ENCODE measurements at places on chromosomes 5 and 9.
A peak's percentile ranks its signal among the peaks of the same experiment; 100 is the strongest.

DNA sequence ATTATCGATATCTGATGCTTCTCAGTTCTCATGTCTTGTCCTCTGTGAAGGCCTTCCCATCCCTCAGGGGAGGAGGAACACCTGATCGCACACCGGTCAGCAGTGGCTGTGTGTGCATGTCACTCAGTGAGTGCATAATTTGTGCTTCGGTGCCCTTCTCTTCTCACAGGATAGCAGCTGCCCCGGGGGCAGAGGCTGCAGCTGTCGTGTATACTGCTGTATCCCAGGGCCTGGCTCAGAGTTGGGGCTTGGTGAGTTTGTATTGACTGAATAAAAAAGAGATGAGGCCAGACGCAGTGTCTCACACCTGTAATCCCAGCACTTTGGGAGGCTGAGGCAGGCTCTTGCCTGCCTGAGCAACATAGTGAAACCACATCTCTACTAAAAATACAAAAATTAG, 49.7 kb upstream of the NCS1 start:
- no peak for DNase-seq

DNA sequence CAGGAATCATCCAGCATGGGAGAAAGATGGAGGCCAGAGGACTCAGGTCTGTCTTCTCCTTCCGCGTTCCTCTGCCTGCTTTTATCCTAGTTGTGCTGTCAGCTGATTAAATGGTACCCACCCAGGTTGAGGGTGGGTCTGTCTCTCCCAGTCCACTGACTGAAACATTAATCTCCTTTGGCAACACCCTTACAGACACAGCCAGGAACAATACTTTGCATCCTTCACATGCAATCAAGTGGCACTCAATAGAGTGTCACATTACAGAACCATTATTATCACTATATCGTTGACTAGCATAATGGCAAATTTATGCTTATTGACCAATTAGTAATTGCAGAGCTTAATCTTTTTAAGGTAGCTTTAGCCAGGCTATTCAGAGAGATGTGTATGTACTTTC, 64.8 kb downstream of the UNC13B start:
- DNase-seq = peak; percentile 94

- no peak for DNase-seq
Measured at GRCh38 chr9:86445671-86446070, 91.5 kb upstream of the TUT7 start.

DNA sequence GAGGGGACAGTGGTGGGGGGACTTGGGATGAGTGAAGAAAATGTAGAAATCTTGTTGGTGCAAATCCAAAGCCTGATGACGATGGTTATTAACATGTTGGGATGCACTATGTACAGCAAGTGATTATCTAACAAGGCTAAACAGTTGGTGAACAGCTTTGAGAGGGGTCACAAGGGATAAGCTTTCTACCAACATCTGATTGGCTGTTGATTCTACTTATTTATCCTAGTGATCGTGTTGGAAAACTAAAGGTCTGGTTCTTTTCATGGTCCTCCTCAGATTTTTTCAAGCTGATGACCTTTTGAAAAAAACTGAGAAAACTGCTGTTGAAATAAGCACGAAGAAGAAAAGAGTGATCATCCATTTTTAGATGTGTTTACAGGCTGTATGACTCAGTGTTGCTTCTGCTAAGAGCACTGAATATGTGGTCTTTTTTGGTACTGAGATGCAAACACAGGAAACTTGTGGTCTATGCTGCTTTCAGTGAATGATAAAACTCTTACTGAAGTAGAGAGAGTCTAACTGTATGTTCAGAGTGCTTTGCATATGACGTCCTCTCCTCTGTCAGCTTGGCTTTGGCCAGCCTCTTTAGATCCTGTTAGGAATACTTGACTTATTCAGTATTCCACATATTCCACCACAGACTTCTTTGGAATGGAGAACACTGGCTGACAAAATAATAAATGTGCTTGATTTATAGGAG, 174.8 kb downstream of the SLF1 start:
- DNase-seq = no peak

Data from NCI-H748 treated with DMSO at 0.1 percent for 48 hours (cell line).